ENCODE measurements at places on chromosomes 1 and 21.
A peak's percentile ranks its signal among the peaks of the same experiment; 100 is the strongest.

GRCh38 chr1:15559189-15559810, 25.6 kb downstream of the AGMAT start:
- no peak for DNase-seq

- no peak for DNase-seq
Observed at GRCh38 chr1:230112782-230113181, 45.7 kb downstream of the GALNT2 start.

GRCh38 chr1:98559291-98559690, 102.2 kb upstream of the SNX7 start:
- no peak for DNase-seq

DNA sequence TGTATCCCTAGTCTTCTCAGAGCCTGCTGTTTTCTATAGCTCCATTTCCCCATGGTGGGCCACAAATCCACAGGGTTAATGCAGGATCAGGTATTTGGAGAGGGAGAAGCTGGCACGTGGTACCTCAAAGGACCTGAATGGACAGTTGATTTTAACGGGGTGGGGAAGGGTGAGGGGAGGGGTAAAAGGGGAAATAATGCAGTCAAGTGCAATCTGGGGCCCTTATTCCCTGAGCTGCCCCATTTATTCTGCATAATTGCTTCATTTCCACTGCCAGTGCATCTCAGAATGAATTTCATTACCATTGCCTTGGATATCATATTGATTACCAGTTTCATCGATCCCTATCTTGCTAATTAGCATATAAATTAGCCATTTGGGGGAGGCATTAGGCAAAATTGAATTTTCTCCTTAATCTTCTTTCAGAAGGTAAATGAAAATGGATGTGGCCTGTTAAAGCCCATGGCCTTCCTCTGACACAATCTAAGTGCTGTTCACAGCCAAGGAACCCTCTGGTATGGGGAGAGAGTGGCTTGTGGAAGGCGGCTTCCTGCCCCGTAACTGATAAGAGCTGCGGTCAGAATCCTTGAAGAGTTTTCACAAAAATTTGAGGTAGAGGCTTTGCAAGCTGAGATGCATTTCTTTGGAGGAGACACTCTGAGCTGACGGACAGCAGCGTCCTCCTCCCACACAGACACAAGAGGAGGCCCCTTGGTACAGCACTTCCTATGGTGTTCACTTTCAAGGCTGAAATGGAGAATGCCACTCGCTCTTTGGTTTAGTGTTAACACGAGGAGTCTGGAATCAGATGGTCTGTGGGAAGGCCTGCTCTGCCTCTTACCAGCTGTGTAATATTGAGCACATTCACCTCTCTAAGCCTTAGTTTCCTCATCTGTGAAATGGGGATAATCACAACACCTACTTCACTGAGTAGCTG, 34.4 kb downstream of the PHC2 start:
- DNase-seq = no peak

GRCh38 chr1:3831689-3832088, 25.3 kb downstream of the CEP104 start:
- peak; percentile 89 for DNase-seq

- DNase-seq = no peak
Observed at GRCh38 chr21:45187646-45188045, 100.0 kb downstream of the POFUT2 start.

Measured in HFFc6 (cell line).